Natural killer cell (primary cell): ENCODE measurements at places on chromosomes 7 and 10.
A peak's percentile ranks its signal among the peaks of the same experiment; 100 is the strongest.

GRCh38 chr10:104120903-104121484 is 977 bp upstream of the SFR1 start:
- peak; percentile 68 for DNase-seq

DNA sequence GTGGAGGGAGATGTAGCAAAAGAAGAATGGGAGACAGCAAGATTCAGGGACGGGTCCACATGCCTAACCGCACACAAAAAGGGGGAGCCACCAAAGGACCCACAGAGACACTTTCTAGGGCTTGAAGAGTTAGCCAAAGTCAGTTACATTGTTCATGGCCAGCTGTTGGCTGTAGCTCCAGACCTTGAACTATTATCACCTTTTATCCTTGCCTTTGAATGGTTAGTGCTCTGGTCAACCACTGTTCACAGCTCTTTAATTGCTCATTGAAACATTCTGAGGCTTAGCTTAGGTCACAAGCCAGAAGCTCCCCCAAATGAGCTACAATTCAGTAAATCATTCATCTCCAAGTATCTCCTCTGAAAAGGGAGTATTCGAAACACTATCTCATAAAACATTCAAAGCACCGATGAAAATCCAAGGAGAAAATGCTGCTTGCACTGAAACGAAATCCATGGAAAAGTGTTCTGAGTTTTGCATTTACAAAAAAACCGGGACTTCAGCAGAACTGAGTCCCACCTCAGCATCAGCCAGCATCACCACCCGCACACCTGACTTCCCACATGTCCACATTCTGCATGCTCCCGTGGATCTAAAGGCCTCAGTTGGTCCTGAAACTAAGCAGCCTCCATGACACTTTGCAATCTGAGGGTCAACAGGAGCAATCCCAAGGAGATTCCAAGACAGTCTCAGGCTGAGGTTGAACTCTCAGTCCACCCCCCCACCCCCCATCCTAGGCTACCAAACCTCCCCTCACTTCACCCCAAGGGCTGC is 4.0 kb downstream of the SORBS1 start:
- no peak for DNase-seq

DNA sequence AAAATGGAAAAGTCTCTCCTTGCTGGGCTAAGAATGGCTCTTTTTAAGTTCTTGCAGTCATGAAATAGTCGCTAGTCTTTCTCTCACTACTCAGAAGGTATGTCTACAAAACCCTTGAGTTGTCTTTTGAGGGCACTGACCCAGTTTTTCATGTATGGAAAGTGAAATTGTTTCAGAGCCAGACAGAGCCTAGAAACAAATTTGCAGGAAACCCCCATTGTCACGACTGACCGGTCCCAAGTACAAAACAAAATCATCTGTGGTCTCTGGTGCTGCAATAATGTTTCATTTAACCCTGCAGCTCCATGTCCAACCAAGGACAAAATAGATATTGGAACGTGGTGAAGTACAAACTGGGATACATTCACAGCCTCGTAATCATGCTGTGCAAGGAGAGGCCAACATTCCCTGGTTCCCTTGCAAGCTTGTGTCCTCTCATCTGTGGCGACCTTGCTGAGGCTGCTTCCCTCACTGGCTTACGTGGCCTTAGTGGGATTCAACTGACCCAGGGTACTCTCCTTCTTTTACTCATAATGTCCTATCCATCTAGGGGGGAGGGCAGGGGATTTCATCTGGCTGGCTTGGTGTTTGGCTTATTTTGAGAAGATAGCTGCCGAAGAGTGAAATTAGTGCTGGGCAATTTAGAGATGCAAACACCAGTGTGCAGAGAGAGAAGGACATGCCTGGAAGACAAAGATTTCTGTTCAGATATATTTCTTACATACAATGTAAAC is 172.5 kb downstream of the IPMK start:
- no peak for DNase-seq

GRCh38 chr7:49324040-49324439 is 399.7 kb downstream of the CDC14C start:
- no peak for DNase-seq

DNA sequence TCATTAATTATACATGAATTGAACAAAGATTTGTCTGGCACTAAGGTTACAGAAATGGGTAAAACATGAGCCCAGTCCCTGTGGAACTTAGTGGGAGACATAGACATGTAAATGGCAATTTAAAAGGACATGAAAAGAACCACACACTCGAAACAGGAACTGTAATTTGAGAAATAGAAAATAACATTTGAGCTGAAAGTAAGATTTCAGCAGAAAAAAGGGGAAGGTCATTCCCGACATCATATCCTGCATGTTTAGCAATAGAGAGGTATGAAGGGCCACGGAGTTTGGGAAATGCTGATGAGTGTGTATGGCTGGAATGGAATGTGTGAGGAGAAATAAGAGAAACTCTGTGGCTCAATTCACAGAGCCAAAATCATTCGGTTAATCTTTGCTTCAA is 175.4 kb upstream of the AHR start:
- no peak for DNase-seq

- DNase-seq = no peak
These were observed 50.5 kb upstream of the COBL start for GRCh38 chr7:51366930-51367613.

GRCh38 chr7:48643431-48644013 is 280.8 kb upstream of the CDC14C start:
- no peak for DNase-seq

- DNase-seq = no peak
These were observed 45.4 kb downstream of the HSPA12A start for GRCh38 chr10:116696919-116697318.

GRCh38 chr7:136919820-136920219 is 51.4 kb downstream of the CHRM2 start:
- DNase-seq = no peak

DNA sequence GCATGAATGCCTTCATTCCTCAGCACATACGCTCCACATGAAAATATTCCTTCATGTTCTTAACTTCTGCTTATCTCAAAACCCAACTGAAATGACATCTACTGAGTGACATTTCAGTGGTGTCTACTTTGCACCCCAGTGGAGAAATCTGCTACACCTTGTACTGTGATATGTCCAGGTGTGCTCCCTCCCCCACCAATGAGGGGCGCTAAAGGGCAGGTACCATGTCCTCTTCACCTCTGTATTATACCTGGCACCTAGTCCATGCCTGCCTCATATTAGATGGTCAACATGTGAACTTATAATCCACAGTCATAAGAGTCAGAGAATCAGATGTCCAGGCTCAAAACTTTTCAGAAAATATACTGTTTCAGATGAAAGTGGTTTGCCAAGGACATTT is 2.1 kb downstream of the PAXIP1 start:
- DNase-seq = no peak

DNA sequence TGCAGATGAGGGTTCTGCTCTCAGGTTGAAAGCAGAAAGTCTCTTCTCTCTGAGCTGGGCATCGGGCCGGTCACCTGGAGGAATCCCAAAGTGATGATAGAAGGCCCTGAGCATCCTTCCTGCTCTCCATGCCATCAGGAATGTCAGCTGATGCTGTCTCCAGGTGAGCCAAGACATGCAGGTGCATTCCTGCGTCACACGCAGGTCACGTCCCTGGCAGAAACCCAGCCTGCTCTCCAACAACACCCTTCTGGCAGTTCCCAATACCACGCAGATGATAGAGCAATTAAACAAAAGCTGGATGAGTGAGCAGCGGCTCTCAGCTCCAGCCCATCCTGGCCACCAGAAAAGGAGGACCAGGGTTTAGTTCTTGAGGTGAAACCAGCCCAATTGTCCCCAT is 6.9 kb upstream of the WIPI2 start:
- DNase-seq = no peak

GRCh38 chr7:117645481-117646165 is 165.8 kb downstream of the CFTR start:
- DNase-seq = no peak

- no peak for DNase-seq
These were observed 49.5 kb downstream of the VIPR2 start for GRCh38 chr7:159094919-159095915.

DNA sequence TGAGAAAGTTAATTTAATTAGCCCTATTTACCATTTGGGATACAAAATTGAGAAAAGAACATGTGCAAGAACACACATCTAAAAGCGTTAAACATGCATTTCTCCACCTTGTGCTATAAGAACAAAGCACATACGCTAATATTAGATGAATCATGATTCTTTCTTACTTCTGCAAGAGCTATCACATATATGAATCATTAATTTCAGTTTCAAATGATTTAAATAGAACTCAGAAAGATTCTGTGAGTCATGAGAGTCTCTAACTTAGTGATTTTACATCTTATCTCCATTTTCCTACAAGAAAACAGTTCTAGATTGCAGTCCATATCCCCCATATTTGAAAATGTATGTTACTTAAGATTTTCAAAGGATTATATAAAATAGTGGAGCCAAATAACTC is 173.9 kb downstream of the RNLS start:
- no peak for DNase-seq

DNA sequence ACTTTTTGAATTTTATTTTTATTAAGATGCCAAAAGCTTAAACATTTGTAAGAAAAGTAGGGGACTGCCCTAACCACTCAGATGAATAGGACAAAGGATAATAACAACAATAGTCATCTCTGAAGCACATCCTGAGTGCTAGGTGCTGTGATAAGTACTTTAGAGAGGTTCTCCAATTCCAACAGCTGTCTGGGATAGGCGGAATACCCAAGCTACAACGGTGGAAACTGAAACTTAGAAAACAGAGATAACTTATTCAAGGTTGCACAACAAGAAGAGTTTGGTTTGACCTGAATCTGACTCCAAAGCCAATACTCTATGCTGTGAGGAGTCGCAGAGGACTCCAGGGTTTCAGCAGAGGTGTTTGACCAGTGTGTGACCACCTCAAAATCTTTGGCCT is 2.0 kb downstream of the RTKN2 start:
- no peak for DNase-seq

DNA sequence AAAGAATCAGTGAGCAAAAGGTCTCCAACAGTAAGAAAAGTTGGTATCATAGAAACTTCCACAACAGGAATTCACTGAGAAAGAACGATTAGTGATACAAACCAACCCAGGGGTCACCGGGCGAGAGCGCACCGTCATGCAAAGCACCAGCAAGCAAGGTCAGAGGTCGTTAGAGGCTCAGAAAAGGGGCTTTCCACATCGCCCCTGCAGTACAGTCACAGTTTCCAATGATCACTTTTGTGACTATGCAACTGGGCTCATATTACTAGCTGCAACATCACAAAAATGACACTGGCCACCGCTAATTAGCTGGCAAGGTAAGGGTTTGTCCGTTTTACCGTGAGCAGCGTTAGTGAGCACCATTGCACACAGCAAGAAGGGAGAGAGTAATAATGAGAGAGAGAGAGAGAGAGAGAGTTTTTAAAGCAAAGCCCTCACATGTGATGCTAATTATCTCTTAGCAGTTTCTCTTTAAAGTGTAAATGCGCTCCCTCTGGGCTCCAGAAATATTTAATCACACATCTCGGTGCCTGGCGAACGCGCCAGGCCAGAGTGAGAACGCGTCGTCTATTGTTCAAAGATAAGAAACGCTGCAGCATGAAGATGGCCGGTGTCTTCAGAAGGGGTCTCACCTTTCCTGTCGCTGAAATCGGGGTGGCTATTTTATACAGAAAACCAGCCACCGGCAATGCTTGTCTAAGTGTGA is 237.5 kb downstream of the DNAJB6 start:
- no peak for DNase-seq

GRCh38 chr7:108001764-108002725 is 916 bp downstream of the LAMB1 start:
- DNase-seq = no peak

DNA sequence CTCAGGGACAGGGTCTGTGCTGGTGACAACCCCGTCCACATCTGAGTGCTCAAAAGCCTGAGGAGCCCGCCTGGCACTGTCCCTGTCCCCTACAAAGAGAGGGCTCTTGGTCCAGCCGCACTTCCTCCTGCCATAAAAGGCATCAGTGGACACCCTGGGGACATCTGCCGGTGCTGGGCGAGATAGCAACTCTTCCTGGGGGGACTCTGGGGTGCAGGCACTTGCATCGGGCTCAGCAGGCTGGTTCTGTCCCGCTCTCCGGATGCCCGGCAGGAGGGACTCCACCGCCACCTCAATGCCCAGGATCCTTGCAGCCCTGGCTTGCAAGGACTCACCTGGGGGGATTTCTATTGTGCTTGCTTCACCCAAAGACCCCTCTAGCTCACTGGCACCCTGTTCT is 32.8 kb downstream of the JCAD start:
- no peak for DNase-seq

- DNase-seq = no peak
These were observed 115.4 kb upstream of the KLF6 start for GRCh38 chr10:3900391-3900790.

DNA sequence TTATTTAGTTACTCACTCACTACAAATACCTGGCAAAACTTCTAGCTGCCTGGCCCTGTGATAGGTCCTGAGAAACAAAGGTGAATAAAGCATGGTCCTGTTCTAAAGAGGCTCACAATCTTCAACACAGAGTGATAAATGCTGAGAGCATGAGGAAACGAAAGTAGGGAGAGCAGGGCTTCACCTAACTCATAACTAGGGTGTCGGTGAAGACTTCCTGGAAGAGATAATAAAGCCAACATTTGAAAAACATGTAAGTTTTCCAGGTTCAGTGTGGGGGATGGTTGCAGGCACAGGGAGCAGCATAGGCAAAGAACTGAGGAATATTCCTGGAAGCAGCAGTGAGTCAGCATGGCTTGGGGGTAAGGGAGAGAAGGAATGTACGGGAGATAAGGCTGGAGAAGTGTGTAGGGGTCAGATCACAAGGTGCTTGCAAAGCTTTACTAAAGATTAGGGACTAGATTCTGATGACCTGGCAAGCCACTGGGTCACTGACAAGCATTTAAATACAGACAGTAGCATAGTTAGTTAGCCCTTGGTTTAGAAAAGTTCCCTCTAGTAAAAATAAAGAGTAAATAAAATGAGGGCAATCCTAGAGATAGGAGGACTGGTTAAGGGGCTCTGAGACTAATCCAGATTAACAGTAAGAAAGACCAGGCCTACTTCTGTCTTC is 5.1 kb downstream of the KEL start:
- DNase-seq = no peak

DNA sequence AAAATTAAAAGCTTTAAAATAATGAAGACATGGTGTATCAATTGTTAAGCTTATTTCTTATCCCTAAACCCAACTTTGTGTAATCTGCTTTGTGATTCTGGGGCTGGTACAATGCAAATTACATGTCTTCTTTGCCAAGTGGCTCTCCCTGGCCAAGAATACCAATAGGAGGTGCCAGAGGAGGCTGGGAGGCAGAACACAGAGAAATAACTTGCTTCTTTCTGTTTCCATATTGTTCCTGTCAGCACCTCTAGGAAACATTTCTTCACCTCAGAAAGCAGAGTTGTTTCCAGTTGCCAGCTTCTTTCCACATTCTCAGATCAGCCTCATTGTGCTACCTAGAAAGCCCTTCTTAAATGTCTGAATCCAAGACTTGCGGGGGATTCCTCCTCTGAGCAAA is 174.4 kb downstream of the MDFIC start:
- no peak for DNase-seq

DNA sequence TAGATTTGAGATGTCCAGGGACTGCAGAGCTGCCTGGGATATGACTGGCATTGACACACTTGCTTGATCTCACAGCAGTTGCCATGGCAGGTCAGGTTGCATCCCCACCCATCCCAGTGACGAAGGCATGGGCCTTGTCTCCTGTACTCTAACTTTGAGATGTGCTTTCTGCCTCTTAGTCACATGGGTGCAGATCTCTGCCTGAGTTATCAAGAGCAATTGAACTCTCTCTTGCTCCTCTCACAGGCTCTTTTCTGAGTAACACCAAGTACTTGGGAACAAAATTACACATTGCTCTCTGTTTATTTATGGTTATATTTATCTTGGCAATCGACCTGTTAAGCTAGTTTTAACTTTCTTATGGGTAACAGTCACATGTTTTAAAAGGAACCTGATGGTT is 237.3 kb downstream of the NSUN6 start:
- no peak for DNase-seq

GRCh38 chr7:135160858-135161653 is 9.5 kb downstream of the CYREN start:
- DNase-seq = no peak
